Amygdala (tissue), 56 donors: ENCODE measurements at places on chromosomes 2 and 18.

GRCh38 chr18:32974421-32975162 lies 201.8 kb upstream of the KLHL14 start:
- no peak for DNase-seq

DNA sequence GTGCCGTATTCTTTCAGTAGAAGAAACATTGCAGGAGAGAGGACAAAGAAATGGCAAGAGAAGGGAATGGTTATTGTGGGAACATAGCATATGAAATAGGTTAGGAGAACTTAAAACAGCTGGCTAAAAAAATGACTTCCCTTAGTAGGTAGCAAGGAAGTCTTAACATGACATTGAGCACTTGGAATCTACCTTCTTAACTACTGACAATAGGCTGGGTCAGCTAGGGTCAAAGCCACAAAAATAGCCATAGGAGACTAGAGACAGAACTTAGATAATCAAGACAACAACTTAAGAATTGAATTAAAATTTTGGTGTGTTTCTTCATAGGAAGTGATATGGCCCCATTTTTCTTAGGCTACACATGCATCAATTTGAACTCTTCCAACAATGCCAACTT lies 227.9 kb downstream of the TCF4 start:
- no peak for DNase-seq

DNA sequence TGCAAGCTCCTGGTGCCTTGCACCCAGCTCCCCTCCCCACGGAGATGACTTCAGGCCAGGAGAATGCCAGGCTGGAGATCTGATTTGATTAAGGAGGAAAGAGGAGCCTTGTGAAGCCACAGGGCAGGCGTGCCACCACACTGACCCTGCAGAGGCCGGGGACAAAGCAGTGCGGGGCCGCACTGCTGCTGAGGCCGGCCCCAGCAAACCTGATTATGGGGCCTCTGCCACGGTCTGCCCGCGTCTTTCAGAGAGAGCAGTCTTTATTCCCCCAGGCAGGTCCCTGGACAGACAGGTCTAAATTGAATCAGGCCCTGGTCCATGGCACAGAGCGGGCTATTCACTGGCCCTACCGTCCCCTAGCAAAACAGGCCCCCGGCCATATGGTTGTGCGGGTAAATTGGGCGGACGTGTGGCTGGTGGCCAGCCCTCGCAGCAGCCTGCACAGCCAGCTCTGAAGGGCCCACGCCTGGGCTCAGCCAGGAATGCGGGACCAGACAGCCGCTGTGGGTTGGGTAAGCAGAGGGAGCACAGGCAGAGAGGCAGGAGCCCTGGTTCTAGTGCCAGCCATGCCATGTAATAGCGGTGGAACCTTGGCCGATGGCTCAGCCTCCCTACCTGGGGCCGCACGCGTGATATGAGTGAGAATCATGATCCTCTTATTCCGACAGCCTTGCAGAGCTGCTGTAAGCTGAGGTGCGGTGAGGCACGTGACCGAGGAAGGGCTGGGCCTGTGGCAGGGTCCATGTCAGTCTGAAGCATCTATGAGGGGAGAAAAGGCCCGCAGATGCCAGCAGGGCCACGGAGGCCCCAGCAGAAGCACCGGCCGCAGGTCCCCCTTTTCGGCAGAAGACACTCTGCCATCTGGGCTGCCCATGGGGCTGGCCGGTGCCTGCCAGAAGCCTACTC lies 97.3 kb upstream of the MYCN start:
- peak; percentile 36 for DNase-seq

GRCh38 chr18:48342581-48342980 lies 66.6 kb downstream of the ZBTB7C start:
- DNase-seq = no peak

- no peak for DNase-seq
These were observed 94.7 kb downstream of the EXOC6B start for GRCh38 chr2:72731116-72731515.

DNA sequence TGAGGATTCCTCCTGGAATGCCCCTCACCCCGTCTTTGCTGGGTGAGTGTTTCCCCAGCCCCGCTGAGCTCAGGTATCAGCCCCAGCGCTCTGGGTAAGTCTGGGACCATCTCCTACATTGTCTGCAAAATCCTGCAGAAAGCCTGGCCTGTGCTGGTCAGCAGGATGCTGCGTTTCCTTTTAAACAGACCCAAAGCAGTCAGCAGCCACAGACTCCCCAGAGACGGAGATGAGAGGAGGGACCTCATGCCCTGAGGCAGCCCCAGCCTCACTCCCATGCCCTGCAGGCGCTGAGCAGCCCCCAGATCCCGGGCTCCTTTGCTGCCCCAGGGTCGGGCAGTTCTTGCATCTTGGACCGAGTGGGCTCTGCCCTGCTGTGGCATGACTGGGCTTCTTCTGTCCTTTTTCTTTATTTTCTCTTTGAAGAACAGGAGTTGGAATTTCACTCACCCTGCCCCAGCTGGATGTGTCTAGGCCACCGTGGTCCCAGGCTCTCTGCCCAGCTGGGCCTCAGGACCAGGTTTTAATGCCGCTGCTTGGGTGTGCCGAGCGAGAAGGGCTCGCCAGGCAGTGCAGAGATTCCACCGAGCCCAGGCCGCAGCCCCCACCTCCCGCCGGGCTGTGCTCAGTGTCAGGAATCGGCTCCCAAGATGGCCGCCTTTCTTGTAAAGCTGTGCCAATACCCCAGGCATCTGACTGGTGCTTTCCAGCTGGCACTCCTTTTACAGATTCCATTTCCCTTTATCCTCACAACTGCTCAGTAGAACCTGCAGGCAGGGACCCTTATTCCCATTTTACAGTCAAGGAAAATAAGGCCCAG lies 43.6 kb downstream of the ODC1 start:
- DNase-seq = no peak

DNA sequence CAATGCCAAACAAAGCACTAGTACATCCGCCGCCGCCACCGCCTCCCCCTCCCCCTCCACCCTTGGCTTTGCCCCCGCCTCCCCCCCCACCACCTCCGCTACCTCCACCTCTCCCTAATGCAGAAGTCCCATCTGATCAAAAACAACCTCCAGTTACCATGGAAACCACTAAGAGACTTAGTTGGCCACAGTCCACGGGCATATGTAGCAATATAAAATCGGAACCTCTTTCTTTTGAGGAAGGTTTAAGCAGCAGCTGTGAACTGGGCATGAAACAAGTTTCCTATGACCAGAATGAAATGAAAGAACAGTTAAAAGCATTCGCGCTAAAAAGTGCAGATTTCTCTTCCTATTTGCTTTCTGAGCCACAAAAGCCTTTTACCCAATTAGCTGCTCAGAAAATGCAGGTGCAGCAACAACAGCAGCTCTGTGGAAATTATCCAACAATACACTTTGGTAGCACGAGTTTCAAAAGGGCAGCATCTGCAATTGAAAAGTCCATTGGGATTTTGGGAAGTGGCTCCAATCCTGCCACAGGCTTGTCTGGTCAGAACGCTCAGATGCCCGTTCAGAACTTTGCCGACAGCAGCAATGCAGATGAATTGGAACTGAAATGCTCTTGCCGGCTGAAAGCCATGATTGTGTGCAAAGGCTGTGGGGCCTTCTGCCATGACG lies 168.0 kb downstream of the ASXL3 start:
- no peak for DNase-seq

GRCh38 chr2:122244598-122245229 lies 489.3 kb downstream of the TSN start:
- DNase-seq = no peak

- no peak for DNase-seq
These were observed 96.5 kb downstream of the EHBP1 start for GRCh38 chr2:62801814-62802523.

- DNase-seq = no peak
These were observed 277.0 kb upstream of the HNRNPA3 start for GRCh38 chr2:176935543-176936102.

DNA sequence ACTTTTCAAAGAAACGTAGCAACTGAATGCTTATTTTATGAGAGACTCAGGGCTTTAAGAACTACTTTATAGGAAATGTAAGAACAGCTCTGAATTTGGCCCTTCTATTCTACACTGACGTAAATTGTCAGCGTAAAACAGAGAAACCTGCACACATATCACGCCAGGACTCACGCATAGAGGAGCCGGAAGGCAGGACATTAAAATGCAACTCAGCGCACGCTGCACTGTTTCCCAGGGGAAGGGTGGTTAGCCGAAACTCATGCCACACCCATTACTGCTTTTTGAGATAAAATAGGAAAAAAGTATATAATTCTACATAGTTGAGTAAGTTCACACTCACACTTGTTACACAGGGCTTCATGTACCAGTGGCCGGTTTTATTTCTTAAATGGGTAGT lies 7.4 kb downstream of the TUBB6 start:
- DNase-seq = no peak

- DNase-seq = no peak
These were observed 197.2 kb downstream of the LDLRAD4 start for GRCh38 chr18:13415736-13416135.

- no peak for DNase-seq
These were observed 35.6 kb upstream of the SYT4 start for GRCh38 chr18:43312891-43313290.

- no peak for DNase-seq
These were observed 35.1 kb downstream of the DCAF17 start for GRCh38 chr2:171469176-171469575.

- no peak for DNase-seq
These were observed 159.6 kb downstream of the MGAT5 start for GRCh38 chr2:134413430-134413829.

DNA sequence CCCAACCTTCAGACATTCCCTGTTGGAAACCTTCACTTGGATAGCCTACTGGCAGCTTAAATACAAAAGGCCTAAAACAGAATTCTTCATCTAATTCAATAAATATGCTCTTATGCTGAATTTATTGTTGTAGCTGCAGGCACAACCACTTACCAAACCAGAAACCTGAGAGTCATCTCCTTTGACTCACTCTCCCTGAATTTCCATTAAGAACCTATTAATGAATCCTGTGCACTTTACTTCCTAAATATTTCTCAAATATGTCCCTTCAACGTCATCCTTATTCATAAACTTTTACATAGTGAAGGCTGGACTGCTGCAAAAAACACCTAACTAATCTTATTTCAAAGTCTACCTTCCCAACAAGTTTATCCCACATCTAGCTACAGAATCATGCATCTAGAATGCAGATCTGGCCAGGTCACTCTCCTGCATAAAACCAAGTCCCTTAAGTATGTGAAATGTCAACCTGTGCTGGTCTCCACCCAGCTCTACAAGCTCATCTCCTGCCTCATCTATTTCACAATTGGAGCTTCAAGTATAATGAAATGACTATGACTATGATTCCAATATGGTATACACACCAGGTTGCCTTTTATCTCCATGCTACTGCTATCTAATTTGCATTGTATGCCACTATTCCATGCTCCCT lies 354.2 kb downstream of the ZEB2 start:
- DNase-seq = no peak

DNA sequence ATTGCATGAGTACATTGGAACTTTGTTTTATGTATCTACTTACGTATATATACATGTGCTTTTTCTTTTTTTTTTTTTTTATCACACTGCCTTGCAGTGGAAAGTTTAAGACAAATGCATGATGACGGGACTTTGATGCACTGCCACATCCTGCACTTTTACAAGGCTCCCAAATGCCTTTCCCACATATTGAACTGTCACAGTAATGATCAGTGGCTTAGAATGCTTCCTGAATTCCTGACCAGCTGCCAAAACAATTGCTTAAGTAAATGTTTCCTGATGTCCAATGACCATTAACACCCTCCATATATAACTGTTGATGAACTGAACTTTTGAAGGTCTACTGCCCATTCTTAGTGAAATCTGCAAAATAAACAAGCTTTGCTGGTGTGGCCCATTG lies 60.2 kb downstream of the LYPD6B start:
- DNase-seq = no peak

- no peak for DNase-seq
These were observed 345.2 kb downstream of the ALK start for GRCh38 chr2:29576231-29576630.

DNA sequence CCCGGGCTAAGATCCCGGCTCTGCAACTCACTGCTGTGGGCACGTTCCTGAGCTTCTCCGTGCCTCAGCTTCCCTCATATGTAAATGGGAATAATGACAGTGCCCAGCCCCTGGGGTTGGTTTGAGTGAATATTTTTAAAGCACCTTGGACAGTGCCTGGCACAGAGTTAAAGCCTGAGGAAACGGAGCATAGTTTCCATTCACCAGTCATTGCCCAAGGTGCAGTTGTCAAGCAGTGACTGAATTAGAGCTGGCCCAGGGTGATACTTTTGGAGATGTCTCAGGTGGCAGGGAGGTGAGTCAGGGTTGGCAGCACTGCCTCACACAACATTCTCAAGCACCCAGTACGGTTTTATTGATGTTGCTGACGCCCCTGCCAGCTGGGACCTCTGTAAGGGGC lies 12.2 kb downstream of the TMEM177 start:
- no peak for DNase-seq

- no peak for DNase-seq
These were observed 188.8 kb downstream of the PTPRM start for GRCh38 chr18:7755753-7756475.

DNA sequence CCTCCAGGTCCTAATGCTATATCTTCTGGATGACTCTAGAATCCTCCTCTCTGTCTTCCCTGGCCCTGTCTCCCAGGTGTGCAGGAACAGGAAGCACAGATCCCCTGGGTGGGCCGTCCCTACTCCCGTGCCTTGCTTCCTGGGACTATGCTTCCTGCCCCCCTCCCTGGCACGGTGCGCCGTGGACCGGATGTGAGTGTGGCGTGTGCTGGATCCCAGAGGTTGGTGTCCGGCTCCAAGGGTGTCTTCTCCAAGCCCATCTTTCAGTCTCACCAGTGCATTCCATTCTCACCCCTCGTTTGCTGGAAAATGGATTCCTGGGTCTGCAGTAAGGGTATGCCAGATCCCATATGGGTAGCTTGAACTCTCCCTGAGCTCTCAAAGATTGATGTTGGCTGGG lies 144.4 kb upstream of the TWIST2 start:
- DNase-seq = no peak

DNA sequence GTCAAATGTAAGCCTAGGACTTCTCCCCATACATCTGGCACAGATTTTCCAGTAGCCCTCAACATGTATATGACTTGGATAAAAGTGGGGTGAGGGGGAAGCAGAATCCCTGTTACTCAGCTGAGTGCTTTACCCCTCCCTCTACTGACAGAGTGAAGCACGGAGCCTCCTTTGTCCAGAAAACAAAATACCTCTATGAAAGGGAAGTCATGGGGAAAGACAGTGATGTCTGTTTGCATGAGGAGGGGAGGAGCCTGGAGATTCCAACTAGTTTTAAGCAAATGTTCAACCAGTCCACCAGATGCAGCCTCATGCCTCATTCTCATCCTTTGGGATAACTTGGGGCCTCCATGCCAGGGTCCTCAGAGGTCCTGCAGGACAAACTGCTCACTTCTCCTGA lies 203.9 kb downstream of the SMAD2 start:
- DNase-seq = no peak

- no peak for DNase-seq
These were observed 300.9 kb downstream of the NBAS start for GRCh38 chr2:15260196-15260595.

- DNase-seq = no peak
These were observed 67.5 kb downstream of the CSRNP3 start for GRCh38 chr2:165536851-165537499.

GRCh38 chr18:51123936-51124486 lies 73.5 kb downstream of the MEX3C start:
- no peak for DNase-seq
